OCI-LY7 (cell line): ENCODE measurements at places on chromosomes 2 and 18.

- no peak for DNase-seq
These were observed 88.8 kb downstream of the ZCCHC2 start for GRCh38 chr18:62611453-62612288.

GRCh38 chr2:61807036-61807757 is 46.7 kb downstream of the FAM161A start:
- DNase-seq, result no peak

- DNase-seq, result no peak
These were observed 81.1 kb upstream of the CAVIN2 start for GRCh38 chr2:191927991-191928390.

- DNase-seq, result no peak
These were observed 1.9 kb upstream of the NEUROD1 start for GRCh38 chr2:181682026-181682789.

DNA sequence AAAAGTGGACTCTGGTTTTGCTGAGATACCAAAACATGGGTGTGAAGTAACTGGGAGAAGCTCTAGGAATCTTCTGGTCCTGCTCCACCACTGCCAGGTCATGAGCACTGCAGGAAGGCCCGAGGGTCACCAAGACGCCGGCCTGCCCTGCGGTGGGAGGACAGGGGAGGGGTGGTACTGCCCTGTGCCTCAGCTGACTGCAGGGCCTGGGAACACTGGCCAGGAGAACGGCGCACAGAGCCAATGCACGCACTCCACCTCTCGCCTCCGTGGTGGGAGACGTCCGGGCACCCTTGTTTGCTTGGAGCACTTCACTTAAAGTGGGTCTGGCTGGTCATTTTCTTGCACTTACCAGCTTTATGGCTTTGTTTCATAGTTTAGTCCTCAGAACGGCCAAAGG is 153.4 kb downstream of the SH3RF3 start:
- DNase-seq, result no peak

GRCh38 chr2:236538242-236538641 is 31.4 kb upstream of the ACKR3 start:
- DNase-seq, result no peak

DNA sequence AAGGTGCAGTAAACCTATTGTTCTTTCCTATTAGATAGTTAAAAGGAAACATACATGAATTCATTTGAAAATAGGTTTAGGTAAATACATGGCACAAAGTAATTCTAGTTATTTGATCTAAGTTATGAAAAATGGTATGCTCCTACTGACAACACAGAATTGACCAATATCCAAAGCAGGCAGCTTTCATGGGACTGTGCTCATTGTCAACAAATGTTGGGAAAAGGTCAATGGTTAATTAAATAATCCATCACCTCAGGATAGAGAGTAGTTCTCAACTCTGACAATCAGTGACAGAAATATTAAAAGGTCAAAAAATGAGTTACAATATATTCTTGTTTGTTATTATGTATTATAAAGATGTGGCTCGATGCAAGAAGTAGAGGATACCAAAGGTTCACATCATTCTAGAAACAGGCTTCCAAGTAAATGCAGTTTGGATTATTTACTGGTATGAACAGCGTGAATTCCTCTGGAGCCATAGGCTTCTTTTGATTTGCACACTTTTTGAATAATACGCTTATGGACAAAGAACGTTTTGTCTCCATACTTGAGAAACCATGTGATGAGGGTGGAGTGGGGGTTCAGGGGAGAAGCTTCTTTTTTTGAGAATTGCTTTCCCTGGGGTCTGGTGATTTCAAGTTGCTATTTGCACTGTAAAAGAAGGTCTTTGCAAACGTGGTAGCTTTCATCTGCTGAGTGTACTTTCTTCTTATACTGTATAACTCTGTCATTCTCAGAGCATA is 422.0 kb upstream of the ZEB2 start:
- DNase-seq, result no peak

DNA sequence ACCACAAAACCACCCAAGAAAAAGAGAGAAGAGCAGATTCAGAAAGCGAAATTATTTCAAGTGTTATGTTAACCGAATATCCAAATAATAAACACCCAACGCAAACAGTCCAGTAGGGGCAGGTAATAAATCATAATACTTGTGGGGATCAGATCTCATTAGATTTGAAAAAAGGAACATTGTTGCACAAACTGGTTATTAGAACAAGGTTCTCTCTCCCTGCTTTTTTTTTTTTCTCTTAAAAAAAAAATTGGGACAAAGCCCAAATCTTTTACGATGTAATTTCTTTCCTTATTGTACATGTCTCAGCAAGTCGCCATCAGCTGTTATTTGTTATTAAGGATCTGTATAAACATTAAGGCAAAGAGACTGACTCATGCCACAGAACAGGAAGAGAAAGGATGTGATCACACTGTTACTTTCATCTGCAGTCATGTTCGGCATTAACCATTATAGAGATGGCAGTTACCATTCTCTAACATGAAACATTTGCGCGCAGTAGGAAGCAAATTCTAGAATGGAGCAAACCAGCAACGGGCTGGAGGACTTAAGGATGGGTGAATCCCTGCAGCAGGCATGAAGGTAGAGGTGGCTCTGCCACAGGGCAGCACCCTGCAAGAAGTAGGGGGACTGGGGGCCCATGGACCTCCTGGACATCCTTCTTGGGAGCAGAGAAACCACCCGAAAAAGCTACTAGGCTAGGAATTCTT is 42.0 kb downstream of the EPHA4 start:
- no peak for DNase-seq

GRCh38 chr2:127403460-127403859 is 14.8 kb upstream of the PROC start:
- DNase-seq, result no peak

GRCh38 chr2:148981781-148982180 is 56.7 kb upstream of the LYPD6B start:
- DNase-seq, result no peak

GRCh38 chr2:234292205-234292961 is 204.5 kb downstream of the ARL4C start:
- peak; percentile 93 for DNase-seq

GRCh38 chr18:13587001-13587400 is 139.4 kb downstream of the FAM210A start:
- DNase-seq, result no peak

- DNase-seq, result peak; percentile 90
These were observed 93.6 kb downstream of the SH3BP4 start for GRCh38 chr2:235045336-235045972.

- no peak for DNase-seq
These were observed 14.9 kb upstream of the GNAL start for GRCh38 chr18:11674119-11674518.

- peak; percentile 16 for DNase-seq
These were observed 576.0 kb downstream of the LRP1B start for GRCh38 chr2:141554810-141555209.

GRCh38 chr18:57243624-57244179 is 96.8 kb downstream of the BOD1L2 start:
- DNase-seq, result no peak

GRCh38 chr2:201759567-201759966 is 21.2 kb downstream of the ALS2 start:
- DNase-seq, result no peak

GRCh38 chr2:181621779-181622490 is 35.0 kb downstream of the CERKL start:
- DNase-seq, result no peak

DNA sequence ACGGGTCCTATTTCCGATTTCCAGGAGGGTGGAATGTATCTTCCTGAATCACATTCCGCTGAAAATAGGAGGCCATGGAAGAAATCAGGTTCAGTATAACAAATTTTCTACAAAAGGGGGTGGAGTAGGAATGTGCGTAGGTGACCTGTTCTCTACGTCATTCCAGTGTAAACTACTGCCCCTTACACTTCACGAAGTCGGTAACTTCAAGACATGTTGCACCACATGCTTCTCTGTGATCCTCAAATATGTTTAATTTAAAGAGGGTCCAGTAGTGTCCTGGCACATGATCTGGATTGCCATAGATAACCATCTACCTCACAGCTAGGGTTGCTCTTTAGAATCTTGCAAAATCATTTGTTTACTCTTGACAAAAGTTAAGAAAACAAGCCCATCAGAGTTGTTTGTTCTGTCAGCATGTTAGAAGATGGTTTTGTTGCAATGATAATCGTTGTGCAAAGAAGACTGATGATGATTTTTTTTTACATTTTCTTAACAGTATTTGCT is 7.5 kb upstream of the CPS1 start:
- DNase-seq, result no peak

- DNase-seq, result no peak
These were observed 70.7 kb upstream of the HNRNPA3 start for GRCh38 chr2:177141866-177142265.

- DNase-seq, result no peak
These were observed 64.5 kb downstream of the BAZ2B start for GRCh38 chr2:159551806-159552205.

- no peak for DNase-seq
These were observed 55.5 kb downstream of the MTHFD2 start for GRCh38 chr2:74253971-74254310.

- DNase-seq, result no peak
These were observed 55.2 kb upstream of the TRIB2 start for GRCh38 chr2:12661489-12661888.

- no peak for DNase-seq
These were observed 3.7 kb downstream of the ACKR3 start for GRCh38 chr2:236573066-236573929.

DNA sequence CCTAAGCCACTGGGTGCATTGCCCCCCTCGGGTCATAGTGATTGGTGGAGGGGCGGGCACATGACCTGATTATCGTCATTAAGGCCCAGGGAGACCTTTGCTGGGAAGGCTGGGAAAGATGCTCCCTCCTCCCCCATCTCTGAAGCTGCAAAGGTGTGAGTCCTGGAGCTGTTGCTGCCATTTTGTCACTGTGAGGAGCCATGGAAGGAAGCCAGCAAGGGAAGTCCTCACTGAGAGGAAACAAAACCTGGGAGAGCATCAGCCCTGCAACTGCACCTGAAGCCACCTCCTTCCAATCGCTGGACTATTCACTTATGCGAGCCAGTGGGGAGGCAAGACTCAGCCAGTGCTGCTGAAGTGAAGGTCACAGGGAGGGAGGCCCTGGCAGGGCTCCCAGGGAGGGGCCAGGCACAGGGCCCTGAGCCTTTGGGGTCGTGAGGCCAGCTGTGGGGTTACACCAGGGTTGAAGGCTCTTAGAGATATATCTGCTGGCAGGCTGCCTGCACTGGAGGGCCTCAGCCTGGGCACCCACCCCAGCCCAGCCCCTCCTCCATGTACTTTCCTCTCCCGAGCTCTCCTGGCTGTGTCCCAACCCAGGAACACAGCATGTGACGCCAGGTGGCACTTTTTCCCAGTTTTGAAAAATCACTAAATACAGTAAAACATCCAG is 10.7 kb upstream of the FAHD2A start:
- DNase-seq, result no peak

DNA sequence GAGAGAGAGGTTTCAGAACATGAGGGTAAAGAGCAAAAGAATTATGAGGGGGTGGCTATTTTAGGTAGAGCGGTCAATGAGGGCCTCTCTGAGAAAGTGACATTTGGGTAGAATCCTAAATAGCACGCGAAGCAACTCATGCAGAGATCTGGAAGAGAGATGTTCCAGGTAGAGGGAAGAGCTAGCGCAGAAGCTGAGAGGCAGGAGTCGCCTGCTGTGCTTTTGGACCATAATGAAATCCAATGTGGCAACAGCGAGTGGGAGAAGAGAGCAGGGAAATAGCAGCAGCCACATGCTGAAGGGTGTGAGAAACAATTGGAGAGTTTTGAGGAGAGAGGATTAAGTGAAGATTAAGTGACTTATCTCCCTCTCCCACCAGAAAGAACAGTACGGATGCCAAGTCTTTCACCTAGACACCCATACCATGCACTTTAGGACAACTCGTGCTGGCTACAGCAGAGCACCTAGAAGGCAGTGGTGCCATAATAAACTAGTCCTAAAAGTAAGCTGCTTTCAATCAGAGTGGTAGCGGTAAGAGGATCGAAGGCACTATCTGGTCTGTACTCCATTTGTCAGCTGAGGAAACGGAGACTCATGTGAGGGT is 129.7 kb downstream of the LRP2 start:
- DNase-seq, result no peak

DNA sequence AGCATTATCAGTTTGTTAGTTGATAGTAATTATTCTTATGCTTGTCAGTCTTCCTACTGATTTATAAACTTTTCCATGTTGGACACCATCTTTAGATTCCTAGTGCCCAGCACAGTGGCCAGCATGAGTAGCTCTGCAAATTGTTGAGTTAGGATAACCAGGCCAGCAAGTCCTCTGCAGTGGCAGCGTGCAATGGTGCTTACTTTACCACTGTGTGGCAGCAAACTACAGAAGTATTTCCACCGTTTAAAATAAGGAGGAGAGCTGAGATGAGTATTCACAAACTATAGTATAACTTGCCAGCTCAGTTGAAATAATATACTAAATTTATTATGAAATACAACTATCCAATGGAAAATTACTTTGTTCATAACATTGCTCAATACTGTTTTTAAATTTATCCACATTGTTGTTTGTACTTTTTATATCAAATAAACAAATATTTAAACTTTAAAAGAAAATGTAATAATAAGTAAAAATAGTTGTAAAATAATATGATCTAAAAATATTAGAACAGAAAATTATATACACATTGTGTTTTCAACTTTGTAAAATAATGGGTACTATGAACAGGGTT is 9.3 kb upstream of the THADA start:
- peak; percentile 55 for DNase-seq

GRCh38 chr2:118249531-118249930 is 161.3 kb downstream of the INSIG2 start:
- no peak for DNase-seq

GRCh38 chr18:57959278-57959677 is 84.7 kb upstream of the NEDD4L start:
- peak; percentile 21 for DNase-seq

GRCh38 chr2:201151127-201151981 is 31.6 kb upstream of the CASP10 start:
- no peak for DNase-seq

GRCh38 chr2:85133751-85134254 is 611 bp downstream of the TCF7L1 start:
- no peak for DNase-seq

- peak; percentile 70 for DNase-seq
These were observed 194.1 kb downstream of the SS18 start for GRCh38 chr18:25896178-25896780.

DNA sequence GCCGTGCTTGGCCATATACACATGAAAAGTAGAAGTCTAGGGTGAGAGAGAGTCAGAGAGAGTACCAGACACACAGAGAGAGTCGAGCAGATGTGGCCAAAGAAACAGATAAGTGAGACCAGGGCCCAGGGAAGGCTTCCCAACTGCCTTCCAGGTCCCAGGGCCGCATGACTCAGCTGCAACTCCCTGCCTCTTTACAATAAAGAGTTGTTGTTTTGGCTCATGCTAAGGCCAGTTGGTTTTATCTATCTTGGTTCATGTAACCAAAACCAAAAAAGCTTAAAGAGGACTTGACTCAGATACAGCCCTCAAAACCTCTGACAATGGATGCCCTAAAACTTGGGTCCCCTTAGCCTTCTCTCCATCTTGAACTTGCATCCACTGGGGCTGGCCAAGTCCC is 36.9 kb downstream of the REEP1 start:
- no peak for DNase-seq

GRCh38 chr18:60987963-60988362 is 345.3 kb upstream of the CDH20 start:
- no peak for DNase-seq
